ENCODE measurements at places on chromosomes 6 and 20.
A peak's percentile ranks its signal among the peaks of the same experiment; 100 is the strongest.

- peak; percentile 61 for DNase-seq
Observed at GRCh38 chr6:30411515-30412207, 66.7 kb downstream of the RPP21 start.

DNA sequence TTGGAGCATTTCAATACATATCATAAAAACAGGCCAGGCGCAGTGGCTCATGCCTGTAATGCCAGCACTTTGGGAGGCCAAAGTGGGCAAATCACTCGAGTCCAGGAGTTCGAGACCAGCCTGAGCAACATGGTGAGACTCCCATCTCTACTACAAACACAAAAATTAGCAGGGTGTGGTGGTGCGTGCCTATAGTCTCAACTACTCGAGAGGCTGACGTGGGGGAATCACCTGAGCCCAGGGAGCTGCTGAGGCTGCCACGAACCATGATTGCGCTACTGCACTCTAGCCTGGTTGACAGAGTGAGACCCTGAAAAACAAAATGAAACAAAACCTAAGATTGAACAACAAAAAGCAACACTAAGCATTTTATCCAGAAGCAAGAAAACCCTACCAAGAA, 47.2 kb downstream of the BACH2 start:
- DNase-seq: no peak

GRCh38 chr6:46491628-46492547, 639 bp upstream of the RCAN2 start:
- DNase-seq: no peak

- DNase-seq: no peak
Observed at GRCh38 chr6:47083586-47084047, 41.5 kb upstream of the ADGRF1 start.

DNA sequence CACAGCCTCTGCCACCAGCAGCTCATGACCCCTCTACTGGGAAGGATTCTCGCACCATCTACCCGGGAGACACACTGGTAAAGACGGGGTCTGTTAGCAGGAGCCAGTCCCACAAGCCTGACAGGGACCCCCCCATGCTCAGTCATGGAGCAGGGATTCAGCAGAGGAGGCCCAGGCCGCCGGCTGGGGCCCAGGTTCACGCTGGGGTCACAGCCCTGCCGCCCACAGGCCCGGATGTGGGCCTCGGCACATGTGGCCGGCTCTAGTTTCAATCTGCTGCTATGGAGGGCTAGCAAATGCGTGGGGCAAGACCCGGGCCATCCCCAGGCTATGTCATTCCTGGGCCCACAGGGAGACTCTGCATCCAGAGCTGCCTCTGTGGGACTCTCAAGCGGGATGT, 25.1 kb downstream of the PXDC1 start:
- no peak for DNase-seq

- DNase-seq: peak; percentile 34
Observed at GRCh38 chr6:14660806-14661579, 543.4 kb downstream of the CD83 start.

GRCh38 chr20:11118802-11119380, 445.1 kb upstream of the JAG1 start:
- DNase-seq: no peak

DNA sequence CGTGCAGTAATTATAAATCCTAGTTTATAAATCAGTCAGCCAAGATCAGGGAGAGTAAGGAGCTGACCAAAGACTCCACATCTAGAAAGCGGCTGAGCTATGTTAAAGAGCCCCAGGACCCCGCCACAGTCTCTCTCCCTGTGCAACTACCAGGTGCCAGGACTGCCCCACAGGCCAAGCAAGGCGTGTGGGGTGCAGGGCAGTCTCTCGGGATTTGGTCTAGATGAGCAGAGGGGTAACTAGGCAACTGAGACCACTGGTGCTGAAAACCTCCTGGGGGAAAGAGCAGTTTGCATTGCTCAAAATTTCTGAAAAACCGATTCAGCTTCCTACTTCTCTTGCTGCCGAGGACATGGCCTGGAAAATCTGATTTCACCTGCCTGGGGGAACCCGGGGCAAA, 10.4 kb downstream of the PMEPA1 start:
- no peak for DNase-seq

DNA sequence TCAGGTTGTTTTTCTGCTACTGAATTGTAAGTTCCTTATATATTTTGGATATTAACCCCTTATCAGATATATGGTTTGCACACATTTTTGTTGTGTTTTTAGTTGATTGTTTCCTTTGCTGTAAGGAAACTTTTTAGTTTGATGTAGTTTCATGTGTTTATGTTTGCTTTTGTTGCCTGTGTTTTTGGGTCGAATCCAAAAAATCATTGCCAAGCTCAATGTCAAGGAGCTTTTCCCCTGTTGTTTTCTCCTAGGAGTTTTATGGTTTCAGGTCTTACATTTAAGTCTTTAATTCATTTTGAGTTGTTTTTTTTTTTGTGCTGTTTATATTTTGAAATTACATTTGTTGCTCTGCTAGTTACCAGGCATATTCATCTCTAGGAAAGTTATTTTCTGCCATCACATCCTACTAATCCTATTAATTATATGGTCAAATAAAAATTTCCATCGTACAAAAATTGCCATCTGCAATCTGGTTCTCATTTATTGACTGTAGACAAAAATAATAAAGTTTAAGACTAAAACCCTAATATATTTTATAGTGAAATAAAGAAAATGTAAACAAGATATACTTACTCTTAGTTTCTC, 103.8 kb upstream of the FAM184A start:
- no peak for DNase-seq

DNA sequence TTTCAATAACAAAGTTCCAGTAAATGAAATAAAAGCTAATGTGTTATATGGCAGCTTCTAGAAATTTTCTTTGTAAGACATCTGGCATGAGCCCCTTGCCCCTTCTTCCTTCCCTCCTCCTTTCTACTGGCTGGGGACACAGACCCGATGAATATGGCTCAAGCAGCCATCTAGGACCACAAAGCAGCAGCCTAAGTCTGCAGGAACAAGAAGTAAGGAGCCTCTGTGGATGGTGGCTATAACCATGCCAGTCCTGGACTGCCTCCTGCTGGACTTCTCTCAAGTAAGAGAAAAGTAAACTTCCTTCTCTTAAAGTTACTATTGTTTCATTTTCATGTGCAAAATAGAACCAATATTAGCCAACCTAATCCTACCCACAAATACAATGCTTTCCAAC, 114.9 kb upstream of the DST start:
- DNase-seq: no peak

- DNase-seq: no peak
Observed at GRCh38 chr6:111592726-111593511, 12.8 kb downstream of the TRAF3IP2 start.

DNA sequence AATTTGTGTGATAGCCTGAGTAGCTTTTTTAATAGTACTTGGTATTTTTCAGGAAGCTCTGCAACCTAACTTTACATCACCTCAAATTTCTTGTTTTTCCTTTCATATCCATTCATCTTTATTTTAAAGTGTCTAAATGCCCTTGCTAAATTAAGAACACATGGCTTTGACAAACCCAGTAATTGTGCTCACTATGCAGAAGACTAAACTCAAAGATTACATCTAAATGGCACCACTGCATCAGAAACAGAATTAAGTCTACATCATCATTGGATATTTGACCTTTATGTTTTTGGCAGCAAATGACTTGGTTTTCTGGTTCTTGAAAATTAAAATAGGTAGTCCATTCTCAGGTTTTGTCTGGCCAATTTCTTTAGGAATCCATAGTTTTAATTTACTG, 69.6 kb upstream of the HDGFL1 start:
- no peak for DNase-seq

DNA sequence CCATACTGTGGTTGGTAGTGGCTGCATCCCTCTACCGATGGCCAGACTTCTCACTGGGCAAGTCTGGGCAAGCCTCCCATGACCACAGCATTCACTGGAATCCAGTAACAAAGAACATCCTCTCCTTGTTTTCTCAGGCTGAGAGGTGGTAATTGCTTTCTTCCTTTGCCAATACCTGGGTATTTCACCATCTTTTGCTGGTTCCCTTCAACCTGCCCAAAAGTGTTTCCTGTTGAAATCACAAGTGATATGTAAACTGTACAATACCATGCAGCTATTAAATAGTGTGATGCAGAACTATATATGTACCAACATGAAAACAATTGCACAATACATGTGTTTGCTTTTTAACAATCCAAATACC, at the start of gene PTCHD4:
Gene PTCHD4 (minus strand): TSS at position 55 of the 364 bp plus-strand sequence. CDS start 42,240 bp downstream, outside the sequence.
- DNase-seq: no peak

- no peak for DNase-seq
Observed at GRCh38 chr20:22717466-22717865, 133.1 kb upstream of the FOXA2 start.

- no peak for DNase-seq
Observed at GRCh38 chr20:36318166-36318565, 12.0 kb downstream of the DLGAP4 start.
